ENCODE measurements at places on chromosomes 7 and 10. TPM values are rescaled to one million over a fixed set of nuclear protein-coding genes. Genes with fewer than 3 reads are reported as not detected.
A peak's percentile ranks its signal among the peaks of the same experiment; 100 is the strongest.

GRCh38 chr7:1952781-1953180, 280.0 kb downstream of the MAD1L1 start:
- no peak for DNase-seq

GRCh38 chr10:48279081-48279751, 4.7 kb upstream of the FRMPD2 start:
- DNase-seq, result no peak

DNA sequence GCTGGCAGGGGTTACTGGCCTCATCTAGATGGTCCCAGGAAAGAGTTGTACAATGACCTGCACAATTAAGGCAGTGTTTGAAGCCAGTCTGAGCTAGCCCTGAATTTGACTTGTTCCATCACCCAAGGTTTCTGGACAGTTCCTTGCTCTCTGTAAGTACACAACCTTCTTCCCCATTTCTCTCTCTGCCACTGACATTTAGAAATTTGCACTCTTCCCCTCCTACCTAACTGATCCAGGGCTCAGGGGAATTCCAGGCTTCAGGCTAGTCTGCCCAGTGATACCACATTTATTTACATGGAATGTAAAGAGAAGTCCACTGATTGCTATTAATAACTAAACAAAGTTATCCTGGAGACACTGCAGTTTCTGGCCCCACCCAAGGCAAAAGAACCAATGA, 139.0 kb upstream of the GPR26 start:
- no peak for DNase-seq

DNA sequence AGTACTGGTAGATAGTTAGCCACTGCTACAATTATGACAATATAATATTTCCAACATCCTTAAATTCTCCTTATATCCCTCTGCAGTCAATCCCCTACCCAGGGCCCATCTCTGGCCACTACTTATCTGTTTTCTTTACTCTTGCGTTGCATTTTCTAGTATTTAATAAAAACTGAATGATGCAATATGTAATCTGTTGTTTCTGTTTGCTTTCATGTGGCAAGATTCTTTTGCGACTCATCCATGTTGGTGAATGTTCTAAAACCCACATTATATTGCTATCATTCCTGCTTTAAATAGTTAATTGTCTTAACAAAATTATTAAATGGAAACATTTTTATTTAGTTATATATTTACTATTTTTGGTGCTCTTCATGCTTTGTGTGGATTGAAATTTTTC, 338.5 kb downstream of the MDFIC start:
- peak; percentile 51 for DNase-seq

The ECHDC3 gene
- 2.8 TPM for total RNA-seq

The PON1 gene
- total RNA-seq, result not detected

Measured in IMR-90 (cell line).